ENCODE measurements at places on chromosomes 5 and 9.

- no peak for DNase-seq
These were observed 464.5 kb upstream of the SMARCA2 start for GRCh38 chr9:1550636-1551035.

GRCh38 chr5:118553662-118554061 lies 434.7 kb downstream of the DTWD2 start:
- no peak for DNase-seq

- DNase-seq: no peak
These were observed 79.4 kb upstream of the TLE4 start for GRCh38 chr9:79492092-79493009.

GRCh38 chr9:115849679-115850412 lies 303.7 kb upstream of the PAPPA start:
- DNase-seq: no peak

DNA sequence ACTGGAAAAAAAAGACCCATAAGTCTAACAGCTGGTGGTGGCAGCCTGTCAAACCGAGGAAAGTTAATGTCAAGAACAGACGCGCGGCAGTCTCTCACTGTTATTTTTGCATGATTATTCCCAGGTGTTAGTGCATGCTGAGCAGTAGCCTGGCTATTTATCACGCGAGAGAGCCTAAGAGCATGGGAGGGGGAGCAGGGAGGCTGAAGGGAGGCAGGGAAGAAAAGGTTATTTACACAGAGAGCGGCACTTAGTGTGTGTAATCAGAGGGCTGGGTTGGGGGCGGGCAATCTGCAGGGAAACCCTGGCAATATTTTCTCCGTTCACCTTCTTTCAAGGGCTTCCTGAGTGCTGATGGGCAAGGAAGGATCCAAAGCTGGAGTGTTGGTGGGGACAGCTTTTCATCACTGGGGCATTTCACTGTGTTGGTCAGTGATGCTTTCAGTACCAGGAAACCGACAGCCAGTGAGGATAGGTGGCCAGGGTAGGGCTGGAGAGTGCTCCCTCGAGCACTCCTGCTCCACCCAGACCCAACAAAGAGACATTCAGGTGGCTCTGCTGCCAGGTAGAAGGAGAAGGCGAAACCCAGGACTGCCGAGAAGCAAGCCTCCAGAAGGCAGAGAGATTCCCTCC lies 39.6 kb downstream of the ZNF608 start:
- no peak for DNase-seq

DNA sequence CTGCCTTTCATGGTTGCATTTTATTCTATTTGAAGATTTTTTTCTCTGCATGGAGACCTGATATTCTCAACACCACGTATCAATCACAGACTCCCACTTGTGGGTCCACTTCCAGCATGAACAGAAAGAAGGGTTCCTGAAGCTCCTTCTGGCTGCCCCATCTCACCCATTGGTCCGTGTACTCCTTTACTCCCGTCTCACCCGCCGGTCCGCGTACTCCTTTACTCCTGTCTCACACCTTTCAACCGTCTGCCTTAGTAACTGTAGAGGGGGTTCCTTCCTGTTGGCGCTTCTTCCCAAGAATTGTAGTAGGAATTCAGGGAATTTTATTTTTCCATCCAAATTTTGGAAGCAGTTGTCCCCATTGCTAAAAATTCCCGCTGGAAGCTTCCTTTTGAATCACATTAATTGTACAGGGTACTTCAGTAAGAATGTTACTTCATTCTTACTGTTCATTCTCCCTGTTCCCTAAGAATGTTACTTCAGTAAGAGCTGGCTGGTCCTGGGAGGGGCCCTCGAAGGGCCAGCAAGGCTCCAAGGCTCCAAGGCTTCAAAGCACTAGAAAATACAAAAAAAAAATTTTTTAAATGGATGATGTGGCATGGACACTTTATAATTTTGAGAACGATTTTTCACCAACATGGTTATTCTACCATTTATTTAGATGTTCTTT lies 3.9 kb upstream of the LPCAT1 start:
- DNase-seq: no peak

DNA sequence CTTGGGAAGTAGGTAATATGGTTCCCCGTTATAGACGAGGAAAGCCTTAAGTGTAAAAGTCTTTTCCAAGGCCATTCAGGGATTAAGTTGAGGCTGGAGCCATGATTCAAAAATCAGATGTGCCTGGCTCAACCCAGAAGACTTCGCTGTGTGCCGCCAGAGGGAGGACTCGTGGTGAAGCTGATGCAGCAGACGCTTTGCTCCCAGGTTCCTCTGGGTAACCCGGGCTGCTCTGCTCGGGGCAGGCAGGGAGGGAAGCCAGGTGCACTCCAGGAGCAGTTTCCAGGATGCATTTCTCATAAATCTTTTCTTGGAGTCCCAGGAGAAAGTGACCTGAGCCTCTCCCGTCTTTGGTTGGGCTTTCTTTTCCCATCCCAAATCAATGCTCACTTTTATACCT lies 62.9 kb upstream of the ICE1 start:
- no peak for DNase-seq

- DNase-seq: no peak
These were observed 810.3 kb upstream of the ACO1 start for GRCh38 chr9:31574006-31574765.

- DNase-seq: no peak
These were observed 13.2 kb upstream of the HSPB3 start for GRCh38 chr5:54442271-54442670.

DNA sequence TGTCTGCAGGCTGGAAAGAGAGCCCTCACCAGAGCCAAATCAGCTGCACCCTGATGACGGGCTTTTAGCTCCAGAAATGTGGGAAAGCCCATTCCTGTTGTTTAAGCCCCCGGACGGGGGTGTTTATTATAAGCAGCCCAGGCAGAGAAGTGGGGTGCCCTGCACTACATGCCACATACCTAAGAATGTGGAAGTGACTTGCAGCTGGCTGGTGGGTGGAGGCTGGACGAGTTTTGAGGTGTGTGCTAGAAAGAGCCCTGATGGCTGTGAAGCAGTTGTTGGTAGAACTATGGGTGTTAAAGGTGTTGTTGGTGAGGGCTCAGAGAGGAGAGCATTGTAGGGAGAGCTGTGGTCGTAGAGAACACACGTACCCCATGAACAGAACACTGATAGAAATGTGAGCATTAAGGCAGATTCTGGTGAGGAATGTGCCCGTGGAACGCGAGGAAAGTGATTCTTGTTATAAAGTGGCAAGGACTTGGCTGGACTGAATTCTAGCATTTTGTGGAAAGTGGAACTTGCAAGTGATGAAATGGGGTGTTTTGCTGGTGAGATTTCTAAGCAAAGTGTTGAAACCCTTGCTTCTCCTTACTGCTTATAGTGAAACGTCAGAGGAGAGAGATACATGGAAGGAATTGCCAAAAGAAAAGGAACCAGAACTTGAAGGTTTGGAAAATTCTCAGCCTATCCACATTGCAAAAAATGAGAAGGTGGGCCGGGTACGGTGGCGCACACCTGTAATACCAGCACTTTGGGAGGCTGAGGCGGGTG lies 38.9 kb downstream of the AHRR start:
- no peak for DNase-seq

- DNase-seq: no peak
These were observed 467.3 kb upstream of the PIK3R1 start for GRCh38 chr5:67748165-67748690.

- DNase-seq: no peak
These were observed 872.6 kb downstream of the DTWD2 start for GRCh38 chr5:118115791-118116190.

DNA sequence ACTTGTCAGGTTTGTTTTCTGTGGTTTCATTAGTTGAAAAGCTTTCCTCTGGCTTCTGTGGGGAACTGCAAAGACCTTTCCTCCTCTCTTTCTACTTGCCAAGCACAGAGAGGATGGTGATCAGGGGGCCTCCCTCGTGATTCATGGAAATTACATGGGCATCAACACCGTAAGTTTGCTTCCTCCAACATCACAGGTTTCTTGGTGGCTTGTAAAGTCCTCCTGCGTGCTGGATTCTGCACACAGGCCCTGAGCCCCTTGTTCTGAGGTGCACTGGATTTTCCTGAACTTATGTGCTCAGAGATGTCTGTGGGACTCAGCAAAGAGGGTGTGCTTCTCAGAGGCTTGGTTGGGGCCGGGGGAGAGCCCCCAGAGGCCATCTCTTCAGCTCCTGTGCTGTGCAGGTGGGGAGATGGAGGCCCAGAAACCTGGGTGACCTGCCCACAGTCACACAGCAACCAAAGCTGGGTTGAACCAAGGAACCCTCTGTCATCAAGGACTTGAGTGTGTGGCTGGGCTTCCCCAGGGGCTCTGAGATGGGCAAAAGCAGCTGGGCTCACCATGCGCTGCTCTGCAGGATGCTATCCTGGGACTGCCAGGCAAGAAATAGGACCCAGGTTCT lies 36.5 kb downstream of the RGS3 start:
- no peak for DNase-seq

- no peak for DNase-seq
These were observed 514.8 kb upstream of the ADAMTS16 start for GRCh38 chr5:4625206-4625896.

DNA sequence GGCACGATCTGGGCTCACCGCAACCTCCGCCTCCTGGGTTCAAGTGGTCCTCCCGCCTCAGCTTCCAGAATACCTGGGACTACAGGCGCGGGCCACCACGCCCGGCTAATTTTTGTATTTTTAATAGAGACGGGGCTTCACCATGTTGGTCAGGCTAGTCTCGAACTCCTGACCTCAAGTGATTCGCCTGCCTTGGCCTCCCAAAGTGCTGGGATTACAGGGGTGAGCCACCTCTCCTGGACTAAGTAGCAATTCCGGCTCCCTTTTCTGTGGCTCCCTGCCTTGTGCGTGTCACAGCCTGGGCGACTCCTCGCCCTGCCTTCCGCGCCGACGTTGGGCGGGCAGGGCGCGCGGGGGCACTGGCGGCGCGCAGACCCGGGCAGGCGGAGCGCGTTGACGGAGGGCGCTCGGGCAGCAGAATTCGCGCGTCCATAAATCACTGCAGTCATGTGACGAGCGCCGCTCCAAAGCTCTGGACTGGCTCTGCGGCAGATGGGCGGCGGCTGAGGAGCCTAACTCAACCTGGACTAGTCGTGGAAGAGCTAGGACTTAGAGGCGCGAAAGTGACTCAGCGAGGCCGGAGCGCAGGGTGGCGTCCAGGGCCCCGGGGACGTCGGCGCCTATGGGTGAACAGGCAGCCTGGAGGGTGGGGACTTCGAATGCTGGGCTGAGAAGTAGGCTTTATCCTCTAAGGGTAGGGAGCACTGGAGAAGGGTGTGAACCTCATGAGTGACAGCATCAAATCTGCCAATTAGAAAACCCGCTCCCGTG lies 1.4 kb upstream of the CIZ1 start:
- peak; percentile 31 for DNase-seq

- no peak for DNase-seq
These were observed 175.8 kb upstream of the GAS1 start for GRCh38 chr9:87122947-87123685.

DNA sequence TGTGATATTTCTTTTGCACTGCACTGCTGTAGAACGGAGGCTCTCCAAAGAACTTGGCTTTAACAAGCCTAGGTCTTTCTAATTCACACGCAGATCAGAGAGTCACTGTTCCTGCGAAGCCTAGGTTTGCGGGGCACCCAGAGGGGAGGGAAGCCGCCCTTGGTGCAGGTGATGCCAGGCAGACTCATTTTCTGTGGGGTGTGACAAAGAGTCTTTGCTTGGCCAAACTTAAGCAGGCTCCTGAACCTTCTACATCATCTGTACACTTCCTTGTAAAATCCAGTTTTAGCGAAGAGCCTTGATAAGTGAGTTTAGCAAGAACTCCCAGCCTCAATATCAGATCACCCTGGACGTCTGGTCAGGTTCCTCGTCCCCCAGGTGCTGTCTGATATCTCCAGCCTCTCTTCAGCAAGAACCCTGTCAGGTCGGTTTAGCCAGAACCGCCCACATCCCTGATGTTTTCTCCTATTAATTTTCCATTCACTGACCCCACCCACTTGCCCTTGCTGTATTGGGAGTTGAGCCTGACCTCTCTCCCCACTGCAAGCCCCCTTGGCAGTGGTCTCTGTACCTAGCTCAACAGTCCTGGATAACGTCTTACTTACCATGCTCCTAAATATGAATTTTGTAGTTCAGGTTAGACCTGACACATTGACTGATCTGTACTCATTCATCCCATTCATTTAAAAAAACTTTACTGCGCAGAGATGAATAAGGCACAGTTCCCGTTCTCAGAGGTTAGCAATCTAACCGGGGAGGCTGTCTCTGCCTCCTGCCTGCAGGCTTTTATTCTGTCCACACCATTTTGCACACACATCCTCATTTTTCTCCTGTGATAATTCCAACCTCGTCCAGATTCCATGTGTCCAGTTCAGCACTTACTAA lies 880 bp upstream of the UBAC1 start:
- DNase-seq: no peak

GRCh38 chr9:131475111-131475955 lies 27.4 kb upstream of the POMT1 start:
- DNase-seq: no peak

GRCh38 chr9:125820100-125820804 lies 73.1 kb downstream of the PBX3 start:
- DNase-seq: no peak

GRCh38 chr5:122312591-122313406 lies 762 bp downstream of the SNCAIP start:
- DNase-seq: no peak

DNA sequence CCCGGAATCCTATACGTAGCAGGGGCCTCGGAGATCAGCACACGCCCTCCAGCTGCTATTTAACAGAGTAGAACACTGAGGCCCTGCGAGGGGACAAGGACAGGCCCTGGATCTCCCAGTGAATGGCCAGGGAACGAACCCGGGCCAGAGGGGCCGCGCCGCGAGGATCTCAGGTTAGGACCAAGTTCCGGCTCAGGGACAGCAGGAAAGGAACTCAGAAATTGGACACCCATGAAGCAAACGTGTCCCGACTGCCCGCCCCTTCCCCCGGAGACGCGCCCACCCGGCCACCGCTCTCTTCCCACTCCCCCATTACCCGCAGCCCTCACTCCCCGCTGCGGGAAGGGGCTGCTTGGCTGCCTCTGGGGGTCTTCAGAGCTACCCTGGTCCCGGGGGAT lies 1.0 kb upstream of the FOXE1 start:
- no peak for DNase-seq

- no peak for DNase-seq
These were observed 974.2 kb upstream of the C9orf72 start for GRCh38 chr9:28547527-28547926.

- DNase-seq: no peak
These were observed 156.0 kb downstream of the COL23A1 start for GRCh38 chr5:178434016-178434761.

DNA sequence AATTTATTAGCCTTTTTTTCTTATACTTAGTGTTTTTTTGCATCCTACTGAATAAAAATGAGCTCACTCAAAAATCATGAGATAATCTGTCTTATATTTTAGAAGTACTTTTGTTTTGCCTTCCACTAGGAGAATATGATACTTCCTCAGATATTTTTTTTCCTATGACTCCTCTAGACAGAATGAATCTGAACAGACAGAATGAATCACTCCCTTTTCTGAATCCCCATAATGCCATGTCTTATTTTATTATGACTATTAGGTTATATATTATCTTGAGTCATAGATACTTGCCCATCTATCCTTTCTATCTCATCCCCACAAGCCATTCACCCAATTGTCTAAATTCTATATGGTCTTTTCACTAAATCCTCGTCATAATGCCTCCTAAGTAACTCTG lies 134.6 kb downstream of the BRINP1 start:
- no peak for DNase-seq

GRCh38 chr9:121459513-121459912 lies 40.1 kb downstream of the GGTA1 start:
- no peak for DNase-seq
